LoVo (cell line): ENCODE measurements at places on chromosomes 2 and 18.

DNA sequence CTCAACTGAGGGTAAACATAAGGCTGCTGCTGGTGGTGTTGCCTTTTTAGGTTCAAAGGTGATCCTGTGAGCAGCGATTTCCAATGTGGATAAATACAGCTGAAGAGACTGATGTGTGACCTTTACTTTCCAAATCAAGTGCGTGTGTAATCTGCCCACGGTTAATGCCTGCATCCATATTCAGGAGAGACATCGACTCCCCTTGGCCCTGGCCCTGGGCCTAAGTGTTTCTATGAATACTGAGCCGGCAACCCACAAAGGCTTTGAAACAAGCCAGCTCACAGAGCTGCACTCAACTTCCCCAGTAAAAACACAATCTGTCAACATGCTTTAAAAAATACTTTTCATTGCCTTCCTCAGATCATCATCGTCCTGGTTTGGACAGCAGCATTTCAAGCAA lies 1026.6 kb downstream of the TMEM182 start:
- DNase-seq = no peak

DNA sequence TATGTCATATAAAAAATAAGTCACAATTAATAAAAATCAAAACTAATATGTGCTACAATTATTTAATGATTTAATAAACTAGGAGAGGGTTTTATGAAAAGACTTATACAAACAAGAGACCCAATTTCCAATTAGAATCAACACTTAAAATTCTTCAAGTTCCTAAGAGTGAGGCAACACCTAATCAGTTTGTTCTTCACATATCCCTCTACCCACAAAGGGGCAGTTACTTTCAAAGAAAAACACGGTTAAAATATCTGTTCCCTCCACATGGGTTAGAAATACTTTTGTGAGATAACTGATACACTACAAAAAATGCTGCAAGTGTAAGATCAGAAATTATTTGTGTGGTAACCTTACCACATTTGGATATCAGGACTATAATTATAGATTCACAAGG lies 357.0 kb downstream of the ERBB4 start:
- no peak for DNase-seq

GRCh38 chr2:166653185-166653813 lies 159.2 kb upstream of the SCN7A start:
- no peak for DNase-seq

DNA sequence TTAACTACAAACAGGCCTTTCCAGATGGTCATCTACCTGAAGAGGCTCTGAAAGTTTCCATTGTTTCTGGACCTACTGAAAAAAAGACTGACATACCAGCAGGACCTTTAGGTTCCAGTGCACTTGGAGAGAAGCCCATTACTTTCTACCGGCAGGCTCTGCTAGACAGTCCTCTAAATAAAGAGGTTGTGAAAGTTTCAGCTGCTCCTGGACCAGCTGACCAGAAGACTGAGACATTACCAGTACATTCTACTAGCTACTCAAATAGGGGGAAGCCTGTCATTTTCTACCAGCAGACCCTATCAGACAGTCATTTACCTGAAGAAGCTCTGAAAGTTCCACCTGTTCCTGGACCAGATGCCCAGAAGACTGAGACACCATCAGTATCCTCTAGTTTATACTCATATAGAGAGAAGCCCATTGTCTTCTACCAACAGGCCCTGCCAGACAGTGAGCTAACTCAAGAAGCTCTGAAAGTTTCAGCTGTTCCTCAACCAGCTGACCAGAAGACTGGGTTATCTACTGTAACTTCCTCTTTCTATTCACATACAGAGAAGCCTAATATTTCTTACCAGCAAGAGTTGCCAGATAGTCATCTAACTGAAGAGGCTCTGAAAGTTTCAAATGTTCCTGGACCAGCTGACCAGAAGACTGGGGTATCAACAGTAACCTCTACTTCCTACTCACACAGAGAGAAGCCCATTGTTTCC lies 65.8 kb downstream of the ALMS1 start:
- no peak for DNase-seq

- no peak for DNase-seq
Measured at GRCh38 chr2:25401307-25402026, 59.7 kb upstream of the DNMT3A start.

- DNase-seq = no peak
Measured at GRCh38 chr18:38025433-38026038, 459.9 kb upstream of the CELF4 start.

DNA sequence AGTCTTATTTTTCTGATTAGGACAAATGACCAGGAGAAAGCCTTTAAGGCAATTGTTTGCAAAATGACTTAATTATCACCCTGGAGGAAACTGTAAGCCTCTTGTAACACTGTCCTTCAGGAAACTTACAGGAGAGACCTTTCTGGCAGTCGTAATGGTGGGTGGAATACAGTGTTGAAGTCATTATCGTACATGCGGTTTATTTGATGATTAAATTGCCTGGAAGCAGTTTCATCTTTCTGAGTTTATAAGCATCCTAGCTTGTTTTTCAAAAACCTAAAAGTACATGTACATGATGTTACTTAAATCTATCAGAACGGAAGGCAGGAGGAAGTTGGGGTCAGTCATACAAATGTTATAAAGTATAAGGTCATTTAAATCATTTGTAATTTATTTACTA lies 86.2 kb upstream of the RAB27B start:
- DNase-seq = no peak

DNA sequence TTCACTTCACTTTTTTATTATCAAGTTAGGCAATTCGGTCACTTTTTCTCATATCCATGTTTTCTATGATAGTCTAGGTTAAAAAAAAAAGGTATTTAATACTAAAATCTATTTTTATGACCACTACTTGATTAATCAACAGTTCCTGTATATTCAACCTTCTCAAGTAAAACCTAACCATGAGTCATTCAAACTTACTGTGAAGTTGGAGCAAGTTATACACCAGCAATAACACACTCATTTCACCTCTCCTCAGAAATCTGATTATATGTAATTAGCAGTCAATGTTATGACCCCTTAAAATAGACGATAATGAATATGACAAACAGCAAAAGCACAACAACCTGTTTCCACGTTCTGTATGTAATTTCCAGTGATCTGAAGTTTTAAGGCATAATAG lies 35.0 kb upstream of the ADAM17 start:
- DNase-seq = no peak

GRCh38 chr18:73684647-73685046 lies 463.0 kb downstream of the FBXO15 start:
- no peak for DNase-seq

DNA sequence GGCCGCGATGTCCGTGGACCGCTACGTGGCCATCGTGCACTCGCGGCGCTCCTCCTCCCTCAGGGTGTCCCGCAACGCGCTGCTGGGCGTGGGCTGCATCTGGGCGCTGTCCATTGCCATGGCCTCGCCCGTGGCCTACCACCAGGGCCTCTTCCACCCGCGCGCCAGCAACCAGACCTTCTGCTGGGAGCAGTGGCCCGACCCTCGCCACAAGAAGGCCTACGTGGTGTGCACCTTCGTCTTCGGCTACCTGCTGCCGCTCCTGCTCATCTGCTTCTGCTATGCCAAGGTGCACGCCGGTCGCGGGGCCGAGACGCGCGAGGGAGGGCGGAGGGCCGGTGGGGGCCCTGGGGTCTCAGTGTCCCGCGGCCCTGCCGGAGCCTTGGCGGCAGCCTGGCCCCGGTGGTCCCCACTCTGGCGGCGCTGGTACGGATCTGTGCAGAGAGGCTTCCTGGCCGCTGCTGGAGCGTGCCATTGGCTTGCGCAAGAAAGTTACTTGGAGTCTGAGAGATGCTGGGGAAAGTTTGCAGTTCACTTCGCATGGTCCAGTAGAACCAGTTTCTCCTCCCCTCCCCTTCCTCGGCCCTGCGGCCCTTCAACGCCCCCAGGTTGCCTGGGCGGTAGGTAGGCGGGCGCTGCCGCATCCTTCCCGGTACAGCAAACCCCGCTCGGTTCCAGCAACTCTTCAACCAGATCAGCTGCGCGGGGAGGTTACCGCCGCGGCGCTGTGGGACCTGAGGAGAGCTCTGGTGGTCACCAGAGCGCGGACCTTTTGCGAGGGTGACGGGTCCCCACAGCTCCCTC lies 1.5 kb downstream of the GALR1 start:
- DNase-seq = no peak

DNA sequence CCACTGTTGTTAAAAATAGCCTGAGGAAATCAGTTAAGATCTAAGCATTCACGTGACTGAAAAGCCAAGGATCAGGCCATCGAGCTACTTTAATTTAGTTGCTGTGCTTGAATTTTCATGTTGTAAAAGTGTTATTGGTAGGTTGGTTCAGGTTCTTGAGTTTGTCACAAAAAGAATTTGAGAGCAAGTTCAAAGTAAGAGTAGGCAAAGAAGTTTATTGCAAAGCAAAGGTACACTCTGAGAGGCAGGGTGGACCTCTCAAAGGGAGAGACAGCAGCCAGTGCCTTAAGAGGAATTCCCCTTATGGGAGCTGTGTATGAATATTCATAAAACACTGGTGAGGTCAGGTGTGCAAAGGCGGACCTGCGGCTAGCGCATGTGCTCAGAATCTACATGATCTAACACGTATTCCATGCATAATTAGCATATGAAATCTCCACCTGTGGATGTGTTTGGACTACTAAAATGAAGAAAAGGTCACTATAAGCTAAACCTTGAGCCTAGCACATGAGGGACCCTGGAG lies 236.5 kb downstream of the NDUFA10 start:
- DNase-seq = no peak

DNA sequence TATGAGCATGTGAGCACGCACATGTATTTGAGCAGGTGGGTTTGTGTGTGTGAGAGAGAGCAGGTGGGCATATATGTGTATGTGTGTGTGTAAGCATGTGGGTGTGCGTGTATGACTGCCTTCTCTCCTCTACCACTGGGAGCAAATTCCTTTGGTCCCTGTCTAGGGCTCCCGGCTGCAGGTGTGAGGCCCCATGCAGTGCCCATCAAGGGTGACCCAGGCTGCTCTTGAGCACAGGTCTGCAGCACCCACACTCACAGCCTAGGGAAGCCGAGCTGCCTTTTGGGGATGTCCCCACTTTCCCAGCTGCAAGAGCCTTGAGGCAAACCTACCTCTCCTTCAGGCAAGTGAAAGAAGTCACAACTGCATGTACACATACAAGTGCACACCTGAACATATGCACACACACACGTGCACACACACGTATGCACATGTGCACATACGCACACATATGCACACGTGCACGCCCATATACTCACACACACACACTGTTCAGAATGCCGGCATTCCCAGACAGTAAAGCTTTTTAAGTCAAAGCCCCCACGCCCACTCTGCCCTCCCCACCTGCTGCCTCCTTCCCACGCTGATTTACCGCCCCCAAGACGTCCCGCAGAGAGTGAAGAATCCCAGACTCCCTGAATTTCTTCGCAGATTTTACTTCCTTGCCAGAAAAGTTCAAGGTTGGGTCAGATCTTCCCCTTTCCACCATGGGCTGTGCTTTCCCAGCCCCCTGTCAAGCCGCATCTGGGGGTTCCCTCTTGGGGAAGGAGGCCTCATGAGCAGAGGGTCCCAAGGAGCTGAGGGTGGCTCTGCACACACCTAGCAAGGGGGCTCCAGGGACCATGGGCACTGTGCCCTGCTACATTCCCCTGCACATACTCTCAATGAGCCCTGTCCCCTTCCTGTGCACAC lies 170.6 kb downstream of the TWIST2 start:
- DNase-seq = no peak

DNA sequence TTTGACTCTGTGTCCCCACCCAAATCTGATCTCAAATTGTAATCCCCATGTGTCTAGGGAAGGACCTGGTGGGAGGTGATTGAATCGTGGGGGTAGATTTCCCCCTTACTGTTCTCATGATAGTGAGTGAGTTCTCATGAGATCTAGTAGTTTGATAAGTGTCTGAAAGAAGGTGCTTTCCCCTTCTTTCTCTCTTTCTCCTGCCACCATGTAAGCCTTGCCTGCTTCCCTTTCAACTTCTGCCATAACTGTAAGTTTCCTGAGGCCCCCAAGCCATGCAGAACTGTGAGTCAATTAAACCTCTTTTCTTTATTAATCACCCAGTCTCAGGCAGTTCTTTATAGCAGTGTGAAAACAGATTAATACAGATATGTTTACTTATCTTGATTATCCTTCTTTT lies 266.5 kb upstream of the GYPC start:
- DNase-seq = no peak

GRCh38 chr2:232350804-232351685 lies 27.5 kb upstream of the ALPP start:
- DNase-seq = no peak

- no peak for DNase-seq
Measured at GRCh38 chr2:241690202-241690717, 3.6 kb upstream of the DTYMK start.

DNA sequence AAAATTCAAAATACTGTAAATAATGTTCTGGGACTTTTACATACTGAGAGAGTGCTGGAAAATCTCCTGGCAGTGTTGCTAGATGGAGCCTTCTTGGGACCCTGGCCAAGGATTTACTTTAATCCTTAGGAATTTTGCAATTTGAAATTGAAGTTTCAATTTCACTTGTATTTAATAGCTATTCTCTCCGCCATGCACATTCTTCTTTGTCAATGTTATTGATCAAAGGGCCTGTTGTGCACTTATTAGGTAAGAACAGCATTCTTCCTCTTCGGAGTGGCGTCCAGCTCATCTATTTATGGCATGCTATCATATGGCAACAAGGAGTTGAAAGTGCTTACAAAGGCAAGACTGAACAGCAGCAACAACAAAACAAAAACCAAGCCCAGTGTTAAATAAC lies 40.1 kb upstream of the SOS1 start:
- no peak for DNase-seq

- DNase-seq = no peak
Measured at GRCh38 chr2:240430595-240430994, 4.9 kb upstream of the GPC1 start.

GRCh38 chr2:232369126-232369951 lies 9.2 kb upstream of the ALPP start:
- DNase-seq = no peak

DNA sequence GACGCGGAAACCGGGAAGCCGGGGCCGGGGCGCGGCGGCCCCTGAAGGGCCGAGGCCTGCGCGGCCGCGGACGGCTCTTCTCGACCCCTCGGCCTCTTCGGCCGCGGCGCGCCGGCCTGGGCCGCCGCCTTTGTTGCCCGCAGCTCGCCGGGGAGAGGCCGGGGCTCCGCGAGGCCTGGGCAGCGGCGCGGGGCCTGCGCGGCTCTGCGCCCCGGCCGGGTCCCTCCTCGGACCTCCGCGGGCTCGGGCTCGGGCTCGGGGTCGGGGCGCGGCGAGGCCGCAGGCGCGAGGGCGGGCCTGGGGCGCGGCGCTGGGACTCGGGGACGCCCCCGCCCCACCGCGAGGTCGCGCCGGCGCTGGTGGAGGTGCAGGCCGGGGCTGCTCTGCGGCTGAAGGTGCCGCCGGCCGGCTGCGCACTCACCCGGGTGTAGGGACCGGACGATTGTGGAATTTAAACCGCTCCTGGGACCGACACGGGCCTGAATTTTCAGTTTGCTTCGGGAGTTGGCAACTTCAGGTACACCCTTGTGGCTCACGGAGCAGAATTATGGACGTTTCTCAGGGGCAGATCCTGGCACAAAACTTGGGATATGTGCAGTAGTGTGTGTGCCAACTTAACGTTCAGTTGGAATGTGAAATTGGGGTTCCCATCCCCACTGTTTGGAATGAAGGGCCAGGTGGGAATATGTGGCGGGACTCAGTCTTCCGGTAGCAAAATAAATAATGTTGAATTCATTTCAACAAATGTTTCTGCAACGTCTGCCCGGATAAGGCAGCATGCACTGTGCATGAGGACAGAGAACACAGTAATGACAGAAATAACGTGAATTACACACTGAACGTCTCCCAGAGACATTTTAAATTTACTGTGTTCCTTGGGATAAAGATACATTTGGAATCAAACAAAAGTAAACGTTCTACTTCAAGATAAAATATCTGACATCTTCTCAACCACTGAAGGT lies 787 bp downstream of the SOCS6 start:
- no peak for DNase-seq
